ENCODE measurements at places on chromosomes 1 and 21. TPM values are rescaled to one million over a fixed set of nuclear protein-coding genes. Genes with fewer than 3 reads are reported as not detected.

DNA sequence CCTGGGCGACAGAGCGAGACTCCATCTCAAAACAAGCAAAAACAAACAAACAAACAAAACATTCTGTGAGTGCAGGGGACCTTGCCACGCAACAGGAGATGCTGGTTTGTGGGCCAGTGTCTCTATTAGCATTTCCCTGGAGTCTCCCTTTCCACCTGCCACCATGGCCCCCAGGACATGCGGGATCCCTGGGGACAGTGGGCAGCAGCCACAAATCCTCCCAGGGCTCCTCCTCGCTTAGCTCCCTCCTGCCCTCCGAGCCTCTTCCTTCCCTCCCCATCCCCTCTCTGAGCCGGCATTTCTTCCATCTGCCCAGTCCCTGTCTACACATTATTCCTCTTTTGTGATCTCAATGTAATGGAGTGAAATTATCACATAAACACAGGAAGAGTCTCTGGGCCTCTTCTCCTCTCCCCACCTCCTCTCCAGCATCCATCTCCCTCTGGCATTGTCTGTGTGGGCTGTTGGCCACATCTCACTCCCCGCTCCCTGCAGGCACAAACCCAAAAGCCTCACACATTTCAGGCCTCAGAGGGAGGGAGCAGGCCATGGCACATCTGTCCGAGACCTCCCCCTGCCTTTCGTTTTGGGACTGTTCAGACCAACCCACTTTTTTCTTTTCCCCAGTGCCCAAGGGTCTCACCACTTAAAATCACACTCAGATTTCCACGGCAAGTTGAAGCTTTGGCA, 144.3 kb downstream of the MIS18A start:
- no peak for DNase-seq
- H3K4me3 ChIP-seq = no peak overlapping the region
- no peaks in the 10 kb centered on the region for H3K27me3 ChIP-seq

The UBE2U gene
- not detected for total RNA-seq

DNA sequence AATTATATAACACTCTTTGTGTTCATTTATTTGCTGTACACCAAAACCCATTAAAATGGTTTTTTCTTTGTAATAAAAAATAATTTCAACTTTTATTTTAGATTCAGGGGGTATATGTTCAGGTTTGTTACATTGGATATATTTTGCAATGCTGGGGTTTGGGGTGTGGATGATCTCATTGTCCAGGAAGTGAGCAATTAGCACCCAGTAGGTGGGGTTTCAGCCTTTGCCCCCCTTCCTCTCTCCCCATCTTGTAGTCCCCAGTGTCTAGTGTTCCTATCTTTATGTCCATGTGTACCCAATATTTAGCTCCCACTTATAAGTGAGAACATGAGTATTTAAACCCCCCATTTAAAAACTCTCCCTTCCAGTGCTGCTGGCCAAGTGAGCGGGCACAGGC, 184.6 kb downstream of the RHOU start:
- H3K27me3 ChIP-seq = peaks cover 11% of the 10 kb centered on the region
- H3K4me3 ChIP-seq = no peak overlapping the region
- H3K4me1 ChIP-seq = peaks cover 8% of the 10 kb centered on the region
- DNase-seq = no peak
- H3K27ac ChIP-seq = no peak overlapping the region

- DNase-seq = no peak
- peaks cover 10% of the 10 kb centered on the region for H3K36me3 ChIP-seq
- H3K4me3 ChIP-seq = no peak overlapping the region
- H3K27me3 ChIP-seq = no peaks in the 10 kb centered on the region
These were observed 122.2 kb upstream of the PRDX6 start for GRCh38 chr1:173354937-173355280.

Measured in progenitor cell of endocrine pancreas (in vitro differentiated cells).